HS-5 (cell line): ENCODE measurements at places on chromosomes 1 and 21.
A peak's percentile ranks its signal among the peaks of the same experiment; 100 is the strongest.

DNA sequence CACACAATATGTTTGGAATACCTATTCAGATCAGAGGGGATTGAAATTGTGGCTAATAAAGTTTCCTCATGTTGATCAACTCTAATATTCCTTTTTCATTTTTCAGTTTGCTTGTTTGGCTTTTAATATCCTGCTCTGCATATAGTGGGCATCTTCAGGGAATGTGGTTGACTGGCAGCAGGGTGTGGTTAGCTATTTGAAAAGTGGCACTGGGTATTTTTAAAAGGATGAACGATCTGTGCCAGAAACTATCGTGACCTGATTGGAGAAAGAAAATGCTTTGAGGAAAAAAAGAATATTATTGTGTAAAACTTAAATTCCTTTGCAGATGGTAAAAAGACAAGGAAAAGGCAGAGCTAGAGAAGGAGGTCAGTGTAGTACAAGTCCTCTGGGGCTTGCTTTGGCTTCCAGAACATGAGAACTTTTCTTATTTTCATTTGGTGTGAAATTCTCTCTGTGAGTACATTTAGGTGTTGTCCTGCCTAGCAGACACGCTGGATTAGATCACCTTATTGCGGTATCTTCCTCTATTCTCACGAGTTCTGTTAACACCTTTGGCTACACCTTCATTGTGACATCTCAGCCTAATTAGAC is 329.7 kb upstream of the SNX7 start:
- no peak for DNase-seq

GRCh38 chr1:215807911-215808436 is 240.9 kb downstream of the KCTD3 start:
- DNase-seq = peak; percentile 29

GRCh38 chr1:44945967-44946366 is 40.4 kb downstream of the EIF2B3 start:
- no peak for DNase-seq

DNA sequence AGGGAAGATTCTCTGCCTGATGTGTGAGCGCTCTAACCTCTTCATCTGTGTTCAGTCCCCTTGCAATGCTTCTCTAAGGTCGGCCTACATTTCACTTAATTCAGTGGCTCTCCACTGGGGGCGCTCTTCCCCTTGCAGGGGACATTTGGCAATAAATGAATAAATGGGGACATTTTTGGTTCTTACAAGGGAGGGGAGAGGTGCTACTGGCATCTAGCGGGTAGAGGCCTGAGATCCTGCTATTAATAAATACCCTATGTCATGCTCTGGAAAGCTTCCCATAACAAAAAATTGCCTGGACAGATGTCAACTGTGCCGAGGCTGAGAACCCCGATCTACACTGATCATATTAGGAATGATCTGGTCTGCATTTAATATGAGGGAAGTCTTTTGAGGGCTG is 25.9 kb upstream of the DNAJC11 start:
- no peak for DNase-seq

- no peak for DNase-seq
Measured at GRCh38 chr1:183819059-183819458, 14.1 kb downstream of the RGL1 start.

DNA sequence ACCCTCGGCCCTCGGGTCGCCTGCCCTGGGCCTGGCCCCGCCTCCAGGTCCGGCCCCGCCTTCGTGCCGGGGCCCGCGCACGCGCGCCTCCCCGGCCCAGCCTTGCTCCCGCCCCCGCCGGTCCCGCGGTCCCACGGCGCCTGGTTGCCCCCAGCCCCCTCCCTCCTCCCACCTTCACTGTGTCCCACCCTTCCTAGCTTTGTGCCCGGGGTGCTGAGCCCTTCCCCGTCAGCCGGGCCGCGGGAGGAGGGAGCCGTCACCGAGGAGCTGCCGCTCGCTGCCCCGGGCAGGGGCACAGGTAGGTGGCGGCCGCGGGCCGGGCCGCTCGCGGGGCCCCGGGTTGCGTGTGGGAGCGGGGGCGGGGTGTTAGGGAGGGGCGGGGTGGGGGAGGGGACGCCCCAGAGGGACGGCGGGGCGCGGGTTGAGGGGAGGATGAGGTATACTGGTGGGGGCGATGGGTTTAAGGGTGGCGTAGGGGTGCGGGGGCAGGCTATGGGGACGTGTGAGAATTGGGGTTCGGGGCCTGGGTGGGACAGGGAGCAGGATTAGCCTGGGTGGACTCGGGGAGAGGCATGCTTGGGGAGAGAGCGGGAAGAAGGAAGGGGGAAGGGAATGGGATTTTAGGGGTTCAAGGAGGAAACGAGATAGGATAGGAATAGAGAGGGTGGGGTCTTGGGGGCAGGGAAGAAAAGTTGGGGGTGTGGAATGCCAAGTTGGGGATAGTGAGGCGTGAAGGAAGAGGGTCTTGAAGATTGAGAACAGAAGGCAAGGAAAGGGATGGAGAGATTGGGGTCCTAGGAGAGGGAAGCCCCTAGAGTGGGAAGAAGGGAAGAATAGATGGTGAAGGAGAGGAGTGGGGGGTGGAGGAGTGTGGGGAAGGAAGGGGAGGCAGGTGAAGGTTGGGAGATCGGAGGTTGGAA is at the start of gene LRRC42:
TSS of gene LRRC42 (plus strand) at position 99 of the 920 bp plus-strand sequence. CDS start 5,650 bp downstream, outside the sequence.
- DNase-seq = no peak

- no peak for DNase-seq
Measured at GRCh38 chr1:93056649-93057048, 22.4 kb upstream of the MTF2 start.

- DNase-seq = no peak
Measured at GRCh38 chr1:203544978-203545816, 51.2 kb downstream of the OPTC start.

- no peak for DNase-seq
Measured at GRCh38 chr1:240294566-240294965, 202.9 kb downstream of the FMN2 start.

DNA sequence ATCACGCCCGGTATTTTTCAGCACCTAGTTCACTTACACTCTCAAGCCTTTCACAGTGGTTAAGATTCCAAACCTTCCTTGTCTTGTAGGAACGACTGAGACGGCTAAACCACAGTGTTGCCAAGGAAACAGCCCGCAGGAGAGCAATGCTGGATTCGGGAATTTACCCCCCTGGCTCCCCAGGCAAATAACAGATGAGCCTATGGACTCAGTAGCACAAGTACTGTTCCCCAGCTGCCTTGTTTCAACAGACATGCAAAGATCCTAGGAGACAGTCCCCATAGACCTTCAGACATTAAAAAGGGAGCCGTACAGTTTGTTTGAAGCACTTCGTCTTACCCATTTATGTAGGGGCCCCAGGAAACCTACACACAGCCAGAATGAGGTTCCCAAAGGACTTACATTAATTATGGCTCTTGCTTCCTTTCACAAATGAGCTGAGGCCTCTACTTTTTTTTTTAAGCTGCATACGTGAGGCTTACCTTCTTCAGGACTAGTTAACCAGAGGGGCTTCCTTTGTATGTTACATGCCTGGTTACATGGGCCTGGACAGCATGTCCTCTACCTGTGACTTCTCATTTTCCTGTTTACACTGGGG is 2.7 kb downstream of the SNAPIN start:
- no peak for DNase-seq
